ENCODE measurements at places on chromosomes 1 and 21.
A peak's percentile ranks its signal among the peaks of the same experiment; 100 is the strongest.

DNA sequence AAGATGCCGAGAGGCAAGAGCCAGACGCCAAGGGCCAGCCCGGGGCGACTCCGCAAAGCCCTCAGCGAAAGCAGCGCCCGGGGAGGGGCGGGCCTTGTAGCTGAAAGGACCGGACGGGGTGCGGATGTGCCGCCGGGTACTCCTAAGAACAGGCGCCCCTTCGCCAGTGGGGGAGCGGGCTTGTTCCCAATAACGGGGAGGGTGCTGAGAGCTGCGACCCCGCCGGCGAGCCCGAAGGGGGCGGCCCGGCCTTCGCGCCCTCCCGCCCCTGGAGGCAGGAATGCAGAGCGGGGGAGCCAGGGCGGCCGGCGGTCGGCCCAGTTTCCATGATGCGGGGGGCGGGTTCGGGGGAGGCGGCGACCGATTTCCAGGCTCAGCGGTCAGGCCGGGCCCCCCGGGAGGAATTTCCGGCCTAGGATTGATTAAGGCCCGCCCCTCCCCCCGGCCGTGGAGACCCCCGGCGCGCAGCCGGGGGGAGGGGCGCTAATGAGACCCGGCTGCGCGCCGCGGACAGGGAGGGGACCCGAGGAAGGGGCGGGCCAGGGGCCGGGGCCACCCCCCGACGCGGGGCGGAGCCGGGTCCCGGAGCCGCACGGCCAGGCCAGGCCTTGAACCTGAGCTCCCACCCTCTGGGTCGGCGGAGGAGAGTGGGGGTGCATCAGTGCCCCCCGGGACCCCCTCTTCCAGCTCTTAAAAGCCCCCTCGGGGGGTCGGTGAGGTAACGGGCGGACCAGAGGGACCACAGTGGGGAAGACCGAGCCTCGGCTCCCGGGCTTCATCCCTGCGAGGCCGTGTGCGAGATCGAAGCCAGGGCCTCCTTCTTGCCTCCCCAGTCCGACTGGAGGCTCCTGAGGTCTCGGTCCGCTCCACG is 898 bp upstream of the TMEM200B start:
- DNase-seq, result peak; percentile 54

- DNase-seq, result no peak
Measured at GRCh38 chr1:9402717-9403225, 110.1 kb downstream of the SPSB1 start.

- DNase-seq, result no peak
Measured at GRCh38 chr1:80582980-80583379, 1217.8 kb upstream of the ADGRL2 start.

DNA sequence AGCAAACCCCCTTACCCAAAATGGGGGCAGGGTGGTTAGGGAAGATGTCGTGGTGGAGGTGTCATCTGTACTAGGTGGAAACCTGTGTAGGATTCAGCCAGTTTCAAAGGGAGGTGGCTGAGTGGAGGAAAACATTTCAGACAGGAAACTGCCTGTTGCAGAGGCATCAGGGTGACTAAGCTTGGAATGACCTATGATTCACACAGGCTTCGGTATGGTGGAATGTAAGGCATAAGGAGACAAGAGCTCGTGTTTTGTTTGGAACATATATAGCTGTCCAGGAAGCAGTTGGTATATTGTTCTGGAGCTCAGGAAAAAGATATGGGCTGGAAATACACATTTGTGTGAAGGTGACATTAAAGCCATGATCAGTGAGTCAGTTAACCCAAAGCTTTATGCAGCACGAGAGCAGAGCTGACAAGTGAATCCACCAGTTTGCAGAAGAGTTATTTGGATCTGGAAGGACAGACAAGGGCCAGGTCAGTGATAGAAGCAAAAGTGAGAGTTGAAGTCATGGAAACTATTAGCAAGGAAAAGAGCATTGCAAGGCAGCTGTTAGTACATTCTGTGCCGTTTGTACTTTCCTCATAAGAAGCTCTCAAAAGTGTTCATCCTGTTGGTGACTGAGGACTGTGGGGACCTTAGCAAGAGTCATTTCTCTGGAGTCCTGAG is 12.2 kb downstream of the UTP25 start:
- no peak for DNase-seq

- no peak for DNase-seq
Measured at GRCh38 chr1:43491061-43491460, 37.3 kb upstream of the HYI start.

- DNase-seq, result no peak
Measured at GRCh38 chr1:108316545-108316944, 72.7 kb upstream of the NBPF4 start.

GRCh38 chr1:104760017-104760416 is 1010.3 kb downstream of the AMY1C start:
- no peak for DNase-seq
